ENCODE measurements at places on chromosomes 5 and 9.

DNA sequence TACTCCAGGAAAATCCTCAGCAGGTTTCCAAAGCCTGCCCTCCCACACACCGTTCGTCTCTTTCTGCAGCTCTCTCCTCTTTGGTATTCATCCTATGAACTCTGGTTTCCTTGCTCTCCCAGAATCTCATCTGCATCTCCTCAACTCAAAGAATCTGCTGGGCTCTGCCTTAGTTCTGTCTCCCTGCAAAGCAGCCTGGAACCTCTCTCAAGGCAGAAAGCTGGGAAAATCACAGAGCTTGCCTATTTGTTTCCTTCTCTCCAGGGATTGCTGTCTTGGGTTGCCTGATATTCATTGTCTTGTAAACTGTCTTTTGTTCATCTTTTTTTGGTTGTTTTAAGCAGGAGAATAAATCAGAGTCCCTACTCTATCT, 5.3 kb upstream of the ERAP2 start:
- no peak for DNase-seq

GRCh38 chr5:139893873-139894272, 98.3 kb downstream of the PSD2 start:
- no peak for DNase-seq

GRCh38 chr9:85554349-85554748, 187.4 kb downstream of the AGTPBP1 start:
- DNase-seq = no peak

DNA sequence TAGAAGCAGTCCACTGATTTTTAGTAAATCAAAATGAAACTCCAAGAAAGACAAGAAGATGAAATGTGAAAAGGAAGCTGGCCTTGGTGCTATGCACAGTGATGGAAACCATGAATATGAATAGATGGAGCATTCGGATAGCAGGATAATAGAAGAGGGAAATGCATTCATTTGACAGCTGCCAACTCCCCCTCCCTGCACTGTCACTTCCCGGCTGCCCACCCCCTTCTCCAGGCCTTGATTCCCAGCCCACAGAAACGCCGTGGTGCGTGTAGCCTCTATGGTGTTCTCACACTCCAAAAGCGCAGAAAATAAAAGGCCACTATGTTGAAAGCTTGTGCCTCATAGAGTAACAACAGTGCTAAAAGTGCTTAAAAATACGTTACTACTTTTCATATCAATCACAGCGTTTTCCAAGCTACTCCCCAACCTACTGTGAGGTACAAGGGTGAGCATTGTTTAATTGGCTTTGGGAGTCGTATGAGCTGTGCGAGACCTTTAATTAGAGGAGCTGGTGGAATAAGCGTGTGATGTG, 26.1 kb upstream of the IFNK start:
- DNase-seq = no peak

GRCh38 chr5:38728029-38728428, 117.8 kb upstream of the OSMR start:
- no peak for DNase-seq

- DNase-seq = no peak
These were observed 34.3 kb downstream of the SLC44A1 start for GRCh38 chr9:105278751-105279150.

DNA sequence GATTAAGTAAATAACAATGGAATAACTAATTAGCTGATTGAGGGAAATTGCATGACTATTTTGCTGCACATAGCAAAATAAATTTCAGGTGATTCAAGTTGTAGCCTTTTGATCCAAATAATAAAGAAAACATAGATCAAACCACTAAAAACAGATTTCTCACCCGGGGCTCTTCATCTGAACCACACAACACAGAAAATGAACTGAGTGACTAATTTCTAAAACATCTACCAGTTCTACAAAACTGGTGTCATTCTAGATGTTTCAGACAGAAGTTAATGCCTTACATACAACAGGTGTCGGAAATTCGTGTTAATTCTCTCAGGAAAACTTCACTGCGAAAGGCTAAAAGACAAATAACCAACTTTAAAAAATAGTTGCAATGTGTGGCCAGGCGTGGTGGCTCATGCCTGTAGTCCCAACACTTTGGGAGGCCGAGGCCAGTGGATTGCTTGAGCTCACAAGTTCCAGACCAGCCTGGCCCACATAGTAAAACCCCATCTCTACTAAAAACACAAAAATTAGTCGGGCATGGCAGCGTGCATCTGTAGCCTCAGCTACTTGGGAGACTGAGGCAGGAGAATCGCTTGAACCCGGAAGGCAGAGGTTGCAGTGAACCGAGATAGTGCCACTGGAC, 6.9 kb downstream of the PROP1 start:
- DNase-seq = no peak

DNA sequence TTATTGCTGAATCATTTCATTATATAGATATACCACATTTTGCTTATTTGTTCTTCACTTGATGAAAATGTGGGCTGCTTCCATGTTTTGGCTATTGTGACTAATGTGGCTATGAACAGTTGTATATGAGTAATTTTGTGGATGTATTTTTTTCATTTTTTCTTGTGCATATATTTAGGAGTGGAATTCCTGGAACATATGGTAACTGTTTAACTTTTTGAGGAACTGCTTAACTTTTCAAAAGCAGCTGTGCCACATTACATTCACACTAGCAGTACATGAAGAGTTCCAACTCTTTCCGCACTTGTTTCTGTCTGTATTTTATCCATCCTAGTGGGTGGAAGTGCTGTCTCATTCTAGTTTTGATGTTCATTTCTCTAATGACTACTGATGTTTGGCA, 67.8 kb downstream of the JAK2 start:
- no peak for DNase-seq

GRCh38 chr9:14752871-14753270, 30.3 kb upstream of the CER1 start:
- no peak for DNase-seq

GRCh38 chr9:27109621-27110020, 596 bp downstream of the TEK start:
- no peak for DNase-seq

GRCh38 chr9:136602193-136602885, 56.5 kb upstream of the NOTCH1 start:
- DNase-seq = no peak

DNA sequence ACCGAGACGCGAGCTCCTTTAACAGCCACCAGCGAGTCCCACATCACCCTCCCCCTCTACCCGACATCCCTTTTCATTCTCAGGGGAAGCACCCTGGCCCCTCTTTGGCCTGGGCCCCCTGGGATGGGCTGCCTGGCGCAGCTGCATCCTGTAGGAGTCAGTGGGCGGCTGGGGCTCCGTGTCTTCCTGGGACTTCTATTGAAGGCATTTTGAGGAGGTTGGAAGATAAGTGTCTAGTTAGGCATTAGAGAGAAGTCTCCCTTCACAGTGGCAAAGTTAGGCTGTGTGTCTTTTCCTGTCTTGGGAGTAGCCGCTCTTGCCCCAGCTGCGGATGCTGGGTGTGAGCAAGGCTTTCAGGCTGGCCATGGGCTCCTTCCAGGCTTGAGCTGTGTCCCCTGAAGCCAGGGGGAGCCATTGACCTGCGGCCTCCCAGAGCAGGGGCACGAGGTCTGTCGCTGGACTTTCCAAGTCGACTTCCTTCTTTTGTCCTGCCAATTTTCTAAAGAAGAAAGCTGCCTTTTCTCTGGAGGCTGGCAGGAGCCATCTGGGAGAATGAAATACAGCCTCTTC, 18.6 kb upstream of the NKD2 start:
- peak; percentile 62 for DNase-seq

DNA sequence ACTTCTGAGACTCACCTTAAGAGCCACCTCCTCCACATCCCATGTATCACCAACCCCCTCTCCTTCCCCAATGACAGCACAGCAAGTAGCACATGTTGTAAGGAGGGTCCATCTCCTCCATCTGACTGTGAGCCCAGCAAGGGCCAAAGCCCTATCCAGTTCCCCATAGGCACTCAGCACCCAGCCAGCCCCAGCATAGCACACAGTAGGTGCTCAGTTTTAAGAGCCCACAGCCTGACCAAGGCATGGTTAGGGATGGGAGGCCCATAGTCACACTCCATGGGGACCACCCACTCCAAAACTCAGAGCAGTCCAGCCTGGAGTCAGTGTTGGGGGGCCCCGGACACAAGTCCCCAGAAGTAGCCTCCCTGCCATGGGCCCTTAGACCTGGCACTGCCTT, 205.7 kb downstream of the CDK5RAP2 start:
- no peak for DNase-seq

DNA sequence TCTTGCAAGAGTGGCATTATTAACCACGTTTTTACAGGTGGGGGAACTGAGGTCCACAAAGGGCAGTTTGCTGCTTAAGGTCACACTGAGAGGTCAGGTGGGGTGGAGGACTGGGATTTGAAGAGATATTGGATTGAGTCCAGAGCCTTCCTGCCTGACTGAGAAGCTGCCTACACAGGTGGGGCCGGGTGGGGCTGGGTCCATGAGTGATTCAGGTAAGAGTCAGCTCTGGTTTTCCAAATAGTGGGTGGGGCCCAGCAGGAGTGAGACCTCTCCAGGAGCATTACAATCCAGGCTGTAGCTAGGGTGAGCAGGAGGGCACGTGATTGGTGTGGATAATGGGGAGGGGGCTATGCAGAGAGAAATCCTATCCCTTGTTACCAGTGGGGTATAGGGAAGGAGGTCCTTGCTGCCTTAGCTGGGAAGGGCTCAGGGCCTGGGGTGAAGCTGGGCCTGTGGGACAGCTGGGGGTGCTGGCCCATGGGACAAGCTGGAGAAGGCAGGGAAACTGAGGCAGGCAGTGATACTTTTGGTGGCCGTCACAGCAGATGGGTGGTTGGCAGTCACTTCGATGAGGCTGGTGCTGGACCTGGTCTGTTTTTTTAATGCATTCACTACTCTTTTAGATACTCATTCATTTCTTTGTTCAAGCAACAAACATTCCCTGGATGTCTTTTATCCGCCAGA, 2.9 kb upstream of the PTGS1 start:
- DNase-seq = no peak

DNA sequence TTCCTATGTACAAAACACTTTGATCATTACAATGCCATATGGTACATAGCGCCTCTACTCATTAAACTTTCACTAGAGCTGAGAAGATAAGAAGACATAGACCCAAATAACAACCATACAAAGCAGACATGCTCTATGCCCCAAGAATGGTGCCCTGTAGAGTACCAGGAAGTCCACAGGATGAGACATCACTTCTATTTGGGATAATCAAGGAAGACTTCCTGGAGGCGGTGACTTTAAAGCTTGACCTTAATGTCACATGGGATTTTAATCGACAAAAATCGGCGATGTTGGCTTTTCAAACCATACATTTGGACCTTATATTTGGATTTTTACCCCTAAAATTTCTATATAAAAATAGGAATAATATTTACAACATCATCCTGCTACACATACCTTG, 224.3 kb upstream of the MAP3K1 start:
- no peak for DNase-seq

- DNase-seq = no peak
These were observed 54.1 kb downstream of the FER start for GRCh38 chr5:108801776-108802175.

GRCh38 chr5:56567278-56567677, 248.1 kb upstream of the MAP3K1 start:
- DNase-seq = no peak

GRCh38 chr5:28483327-28484025, 1445.1 kb upstream of the CDH9 start:
- no peak for DNase-seq

GRCh38 chr5:194102-194501, 2.8 kb downstream of the LRRC14B start:
- DNase-seq = no peak

DNA sequence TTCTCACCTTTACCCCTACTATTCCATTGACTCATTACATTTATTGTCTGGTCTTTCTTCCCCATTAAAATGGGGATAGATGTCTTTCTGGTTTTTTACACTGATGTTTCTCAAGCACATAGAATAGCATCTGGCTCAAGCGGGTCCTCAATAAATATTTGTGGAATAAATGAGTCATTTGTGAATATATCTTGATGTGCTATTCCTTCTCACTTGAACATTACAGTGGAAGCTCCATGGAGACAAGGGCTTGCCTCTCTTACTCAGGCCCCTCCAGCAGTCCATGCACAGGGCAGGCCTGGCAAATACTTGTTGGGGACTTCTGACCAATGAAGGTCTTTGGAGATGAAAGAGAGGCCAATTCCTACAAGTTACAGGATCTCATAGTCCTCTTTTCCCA, 151.7 kb upstream of the TAS2R1 start:
- no peak for DNase-seq

- no peak for DNase-seq
These were observed 157.6 kb downstream of the TTC39B start for GRCh38 chr9:15149450-15149849.

- no peak for DNase-seq
These were observed 165.2 kb upstream of the ST8SIA4 start for GRCh38 chr5:101068298-101068697.

All from WTC11 (cell line).